ENCODE measurements at places on chromosomes 3 and 15.

DNA sequence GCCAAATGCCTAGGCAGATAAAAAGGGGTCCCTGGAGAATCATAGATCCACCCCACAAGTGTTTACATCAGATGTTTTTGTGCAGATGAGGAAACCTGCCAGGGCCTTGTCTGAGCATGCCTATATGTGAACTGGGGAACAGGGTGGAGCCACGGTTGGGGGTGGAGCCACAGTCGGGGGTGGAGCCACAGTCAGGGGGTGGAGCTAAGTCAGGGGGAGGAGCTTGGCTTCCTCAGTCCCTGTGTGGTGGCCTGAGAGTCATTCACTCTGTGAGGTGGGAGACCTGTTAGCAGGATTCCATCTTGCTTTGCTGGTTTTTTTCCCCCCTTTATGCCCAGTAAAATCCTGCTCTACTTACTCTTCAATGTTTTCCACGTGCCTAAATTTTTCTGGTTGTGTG lies 57.8 kb upstream of the TGFBR2 start:
- peak; percentile 3 for DNase-seq

DNA sequence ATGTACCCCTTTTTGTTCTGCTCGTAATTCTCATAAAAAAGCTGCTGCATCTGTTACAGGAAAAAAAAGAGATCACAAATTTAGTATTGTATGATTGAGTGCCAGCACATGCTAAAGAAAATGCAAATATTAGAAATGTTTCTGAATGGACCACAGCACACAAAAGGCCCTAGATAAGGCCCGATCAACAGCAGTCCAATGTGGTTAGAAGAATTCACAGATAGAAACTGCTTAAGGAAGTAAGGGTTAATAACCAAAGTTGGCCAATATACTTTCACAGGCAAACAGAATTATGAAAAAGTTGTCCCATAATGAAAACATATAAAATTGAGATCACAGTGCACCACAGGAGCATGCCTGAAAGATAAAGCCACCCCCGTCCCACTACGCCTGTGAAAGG lies 72.9 kb downstream of the CHSY1 start:
- DNase-seq, result no peak

GRCh38 chr15:97078591-97078990 lies 748.1 kb downstream of the NR2F2 start:
- no peak for DNase-seq

GRCh38 chr3:130258532-130258952 lies 86.9 kb upstream of the COL6A5 start:
- no peak for DNase-seq

DNA sequence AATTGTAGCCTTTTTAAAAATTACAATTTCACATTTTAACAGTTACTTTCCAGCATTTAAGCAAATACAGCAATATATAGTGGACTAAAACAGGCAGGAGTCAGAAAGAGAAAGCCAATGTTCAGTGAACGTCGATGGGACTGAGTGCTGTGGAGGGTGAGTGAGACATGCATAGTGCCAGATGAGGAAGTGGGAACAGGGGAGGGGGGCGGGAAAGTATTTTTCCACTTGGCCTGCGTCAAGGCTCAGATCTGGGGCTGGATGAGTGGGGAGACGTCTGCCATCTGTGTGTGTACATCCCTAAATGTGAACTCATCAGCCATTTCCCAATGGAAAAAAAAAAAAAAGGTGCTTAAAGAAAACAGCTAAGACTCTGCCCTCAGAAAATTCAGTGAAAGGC lies 19.2 kb upstream of the RAD18 start:
- DNase-seq, result peak; percentile 54

- DNase-seq, result no peak
Observed at GRCh38 chr15:89116404-89116803, 28.1 kb downstream of the ABHD2 start.

DNA sequence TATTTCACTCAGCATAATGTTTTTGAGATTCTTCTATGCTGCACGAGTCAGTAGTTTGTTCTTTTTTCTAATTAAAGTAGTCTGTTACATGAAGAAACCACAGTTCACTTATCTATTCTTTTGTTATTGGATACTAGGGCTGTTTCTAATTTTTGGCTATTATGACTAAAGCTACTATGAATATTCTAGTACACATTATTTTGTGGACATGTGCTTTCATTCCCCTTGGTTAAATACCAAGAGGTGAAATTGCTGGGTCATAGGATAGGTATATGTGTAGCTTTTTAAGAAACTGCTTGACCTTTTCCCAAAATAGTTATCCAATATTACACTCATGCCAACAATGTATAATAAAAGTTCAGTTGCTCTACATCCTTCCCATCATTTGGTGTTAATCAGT lies 8.9 kb downstream of the PDE8A start:
- no peak for DNase-seq

DNA sequence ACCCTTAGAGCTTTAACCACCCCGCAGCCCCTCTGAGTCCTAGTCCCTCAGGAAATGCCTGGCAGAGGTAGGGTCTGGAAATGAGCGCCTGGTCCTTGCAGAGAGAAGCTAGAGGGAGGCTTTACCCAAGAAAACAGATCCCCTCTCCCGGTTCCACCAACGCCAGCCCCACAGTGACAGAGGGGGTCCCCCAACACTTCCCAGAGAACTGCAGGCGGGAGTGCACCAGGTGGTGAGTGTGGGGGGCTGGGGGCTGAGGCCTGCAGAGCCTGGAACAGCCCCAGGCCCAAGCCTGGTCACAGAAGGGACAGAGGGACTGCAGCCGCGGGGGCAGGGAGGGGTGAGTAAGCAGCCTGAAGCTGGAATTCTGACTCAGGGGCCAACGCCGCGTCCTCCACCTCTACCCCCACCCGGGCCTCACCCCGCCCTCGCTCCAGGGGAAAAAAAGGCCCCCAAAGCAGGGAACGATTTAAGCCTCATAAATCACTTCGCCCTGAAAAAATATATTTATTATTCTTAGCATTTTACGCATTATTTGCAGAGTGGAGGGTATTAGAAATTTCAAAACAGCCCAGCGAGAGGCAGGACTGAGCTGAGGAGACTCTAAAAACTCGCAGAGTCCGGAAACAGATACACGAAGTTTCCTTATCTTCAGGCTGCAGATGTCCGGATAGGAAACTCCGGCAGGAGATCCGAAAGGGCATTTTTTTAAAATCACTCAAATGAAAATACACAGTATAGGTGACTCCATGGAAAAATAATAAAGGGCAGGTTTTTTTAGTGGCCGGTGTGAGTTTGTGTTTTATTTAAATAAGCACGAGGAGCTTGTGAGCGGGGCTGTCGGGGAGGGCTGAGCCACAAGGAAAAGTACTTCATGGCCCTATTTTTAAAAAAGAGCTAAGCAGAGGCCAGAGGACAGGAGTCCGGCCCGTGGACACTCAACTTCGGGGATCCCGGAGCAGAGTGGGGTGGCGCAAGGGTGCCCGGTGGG lies 10.0 kb downstream of the GATA2 start:
- no peak for DNase-seq

- DNase-seq, result no peak
Observed at GRCh38 chr3:152307829-152308474, 39.2 kb downstream of the MBNL1 start.

DNA sequence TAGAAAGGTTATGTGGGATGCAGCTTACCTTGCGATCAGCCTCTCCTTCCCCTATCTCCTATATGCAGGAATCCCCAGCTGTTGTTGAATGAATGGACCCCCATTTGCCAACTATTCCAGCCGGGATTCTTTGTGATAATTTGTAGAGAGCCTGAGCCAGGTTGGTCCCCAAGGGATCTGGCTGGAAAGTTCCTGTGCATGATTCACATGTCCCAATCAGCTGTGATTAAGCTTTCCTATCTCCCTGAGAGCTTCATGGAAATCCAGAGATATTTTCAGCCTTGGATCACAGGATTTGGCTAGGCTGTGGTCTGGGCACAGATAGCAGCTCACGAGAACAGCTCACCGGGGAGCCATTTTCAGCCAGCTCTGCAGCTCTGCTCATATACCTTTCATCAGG lies 76.7 kb downstream of the ARNT2 start:
- no peak for DNase-seq

GRCh38 chr3:161854232-161854771 lies 357.7 kb downstream of the OTOL1 start:
- DNase-seq, result no peak

- no peak for DNase-seq
Observed at GRCh38 chr3:3305084-3305483, 125.6 kb upstream of the CRBN start.

- no peak for DNase-seq
Observed at GRCh38 chr3:18900994-18901393, 247.3 kb upstream of the KCNH8 start.

- DNase-seq, result no peak
Observed at GRCh38 chr15:72584006-72584405, 70.5 kb upstream of the GOLGA6B start.

DNA sequence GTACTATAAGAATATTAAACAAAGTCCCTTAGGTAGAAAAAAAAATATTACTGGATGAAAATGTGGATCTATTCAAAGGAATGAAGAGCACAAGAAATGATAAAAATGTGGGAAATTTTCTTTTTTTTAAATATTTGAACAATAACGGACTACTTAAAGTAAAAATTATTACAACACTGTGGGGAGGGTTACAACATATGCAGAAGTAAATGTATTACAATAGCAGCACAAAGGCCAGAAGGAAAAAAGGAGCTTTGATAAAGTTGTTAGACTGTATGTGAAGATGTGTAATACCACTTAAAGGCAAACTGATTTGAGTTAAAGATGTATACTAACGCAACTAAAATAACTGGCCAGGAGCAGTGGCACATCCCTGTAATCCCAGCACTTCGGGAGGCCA lies 427.1 kb downstream of the SHQ1 start:
- no peak for DNase-seq

GRCh38 chr15:92820236-92821021 lies 79.7 kb upstream of the CHD2 start:
- peak; percentile 92 for DNase-seq

- no peak for DNase-seq
Observed at GRCh38 chr3:128617270-128617556, 33.4 kb downstream of the RPN1 start.

DNA sequence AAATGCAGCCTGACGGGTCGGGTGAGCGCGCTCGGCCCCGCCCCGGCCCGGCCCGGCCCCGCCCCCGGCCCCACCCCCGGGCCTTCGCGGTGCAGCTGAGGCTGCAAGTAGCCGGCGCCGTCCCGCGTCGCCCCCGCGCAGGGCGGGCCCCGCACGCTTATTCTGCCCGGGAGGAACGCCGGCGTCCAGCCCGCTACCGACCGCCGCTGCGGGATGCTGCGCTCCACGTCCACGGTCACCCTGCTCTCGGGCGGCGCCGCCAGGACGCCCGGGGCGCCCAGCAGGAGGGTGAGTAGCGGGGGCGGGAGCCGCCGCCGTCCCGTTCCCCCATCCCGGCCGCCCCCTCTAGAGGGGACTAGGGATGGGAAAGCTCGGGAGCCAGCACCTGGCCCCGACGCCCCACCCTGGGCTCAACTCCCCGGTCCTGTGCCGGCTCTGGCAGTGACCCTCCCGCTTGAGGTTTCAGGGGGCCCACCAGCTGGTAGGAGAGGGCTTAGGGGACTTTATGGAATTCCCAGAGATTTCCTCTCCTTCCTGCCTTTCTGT lies at the start of gene MYZAP:
Gene MYZAP (plus strand): TSS at position 83 of the 546 bp plus-strand sequence. CDS start 131 bp downstream, at position 214.
- DNase-seq, result peak; percentile 11

- DNase-seq, result no peak
Observed at GRCh38 chr15:42707068-42707467, 29.9 kb downstream of the CDAN1 start.

DNA sequence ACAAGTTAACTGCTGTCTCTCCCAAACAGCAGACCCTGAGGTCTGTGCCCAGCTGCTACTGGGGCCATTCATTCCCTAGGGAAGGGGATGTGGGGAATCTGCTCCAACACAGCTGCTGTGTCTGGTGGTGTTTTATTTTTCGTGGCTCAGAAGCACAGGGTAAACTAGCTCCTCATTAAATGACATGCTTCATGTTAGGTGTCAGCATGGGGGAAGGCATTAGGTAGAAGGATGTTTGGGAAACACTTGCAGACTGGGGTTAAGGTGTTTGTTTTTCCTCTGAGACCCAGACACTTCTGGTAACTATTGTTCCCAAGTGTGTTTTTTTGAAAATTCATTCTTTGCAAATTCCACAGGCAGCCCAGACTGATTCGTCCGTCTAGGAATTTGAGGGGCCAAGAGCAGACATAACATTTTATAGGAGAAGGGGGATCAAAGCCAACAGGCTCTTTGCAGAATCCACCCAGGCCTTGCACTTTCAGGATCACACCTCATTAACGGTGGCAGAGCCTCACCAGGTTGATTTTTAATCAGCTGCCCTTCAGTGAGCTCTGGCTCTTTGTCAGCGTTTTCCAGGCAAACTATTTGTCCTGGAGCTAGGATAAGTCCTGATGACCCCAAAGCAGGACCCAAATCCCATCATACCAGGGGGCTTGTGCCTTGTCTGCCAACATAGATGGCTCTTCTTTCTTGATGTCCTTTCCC lies 65.4 kb upstream of the ITGA11 start:
- DNase-seq, result no peak

- no peak for DNase-seq
Observed at GRCh38 chr3:55408193-55408826, 78.8 kb downstream of the WNT5A start.

GRCh38 chr3:148214705-148215104 lies 483.0 kb upstream of the AGTR1 start:
- no peak for DNase-seq

GRCh38 chr3:67335813-67336212 lies 318.6 kb downstream of the SUCLG2 start:
- DNase-seq, result no peak
